ENCODE measurements at places on chromosomes 6 and 20. TPM values are rescaled to one million over a fixed set of nuclear protein-coding genes. Genes with fewer than 3 reads are reported as not detected.

DNA sequence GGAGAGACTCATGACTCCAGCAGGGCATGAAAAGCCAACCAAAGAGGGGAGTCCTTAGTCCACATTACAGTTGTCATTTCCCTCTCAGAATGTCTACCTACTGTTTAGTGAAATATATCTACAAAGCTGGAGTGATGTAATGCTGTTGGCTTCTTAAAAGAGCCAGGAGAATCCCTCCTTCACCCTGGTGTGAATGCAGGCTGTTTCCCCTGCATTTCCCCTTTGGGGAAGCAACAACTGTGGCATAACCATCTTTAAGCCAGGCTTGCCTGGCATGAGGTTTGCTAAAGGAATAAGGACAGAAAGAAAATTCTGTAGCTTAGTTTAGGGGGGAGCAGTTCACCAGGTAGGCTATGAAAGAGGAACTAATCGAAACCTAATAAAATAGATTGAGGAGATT is 129.5 kb downstream of the CRYBG1 start:
- no peak for DNase-seq

DNA sequence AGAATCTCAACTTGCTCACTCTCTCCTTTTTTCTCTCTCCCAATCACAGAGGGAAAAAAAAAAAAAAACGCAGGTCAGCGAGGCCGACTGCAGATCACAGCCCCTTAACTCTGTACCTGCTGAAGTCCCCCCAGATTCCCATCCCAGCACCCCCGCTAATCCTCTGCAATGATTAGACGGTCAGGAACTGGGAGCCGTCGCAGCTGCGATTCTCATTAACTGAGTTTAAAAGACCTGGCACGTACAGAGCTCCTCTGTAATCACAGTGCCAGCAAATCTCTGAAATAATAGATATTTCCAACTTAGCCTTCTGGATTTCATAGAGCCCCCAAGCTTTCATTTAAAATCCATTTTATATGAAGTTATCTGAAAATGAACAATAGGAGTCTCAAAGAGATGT is 84.4 kb downstream of the ANKRD60 start:
- no peak for DNase-seq

DNA sequence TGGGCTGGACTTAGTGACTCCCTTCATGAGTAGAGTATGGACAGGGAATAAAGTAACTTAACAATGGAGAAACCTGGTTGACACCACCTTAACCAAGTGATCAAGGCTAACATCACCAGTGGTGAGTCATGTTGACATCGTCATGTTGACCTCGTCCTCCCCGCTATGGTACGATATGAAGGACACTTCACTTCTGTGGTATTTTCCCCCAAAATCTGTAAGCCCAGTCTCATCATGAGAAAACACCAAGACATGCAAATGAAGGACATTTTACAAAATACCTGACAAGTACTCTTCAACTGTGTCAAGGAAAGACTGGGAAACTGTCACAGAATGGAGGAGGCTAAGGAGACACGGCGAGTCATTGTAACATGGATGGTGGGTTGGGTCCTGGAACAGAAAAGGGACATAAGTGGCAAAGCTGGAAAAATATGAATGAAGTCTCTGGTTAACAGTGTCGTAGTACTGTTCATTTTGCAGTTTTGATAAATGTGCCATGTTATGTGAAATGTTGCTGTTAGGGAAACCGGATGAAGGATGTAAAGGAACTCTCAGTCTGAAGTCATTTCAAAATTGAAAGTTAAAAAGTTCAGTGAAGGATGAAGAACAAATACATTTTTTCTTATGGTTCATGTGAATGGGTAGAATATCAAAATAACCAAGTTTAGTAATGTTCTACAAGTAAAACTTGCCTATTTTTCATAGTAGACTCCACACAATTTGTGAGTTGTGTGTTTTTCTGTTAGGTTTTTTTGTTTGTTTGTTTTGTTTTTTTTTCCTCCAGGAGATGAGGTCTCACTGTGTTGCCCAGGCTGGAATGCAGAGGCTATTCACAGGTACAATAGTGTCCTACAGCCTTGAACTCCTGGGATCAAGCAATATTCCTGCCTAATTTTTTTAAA is 247.5 kb downstream of the TMEM242 start:
- no peak for DNase-seq

GRCh38 chr6:105001906-105002305 is 45.0 kb downstream of the LIN28B start:
- no peak for DNase-seq

DNA sequence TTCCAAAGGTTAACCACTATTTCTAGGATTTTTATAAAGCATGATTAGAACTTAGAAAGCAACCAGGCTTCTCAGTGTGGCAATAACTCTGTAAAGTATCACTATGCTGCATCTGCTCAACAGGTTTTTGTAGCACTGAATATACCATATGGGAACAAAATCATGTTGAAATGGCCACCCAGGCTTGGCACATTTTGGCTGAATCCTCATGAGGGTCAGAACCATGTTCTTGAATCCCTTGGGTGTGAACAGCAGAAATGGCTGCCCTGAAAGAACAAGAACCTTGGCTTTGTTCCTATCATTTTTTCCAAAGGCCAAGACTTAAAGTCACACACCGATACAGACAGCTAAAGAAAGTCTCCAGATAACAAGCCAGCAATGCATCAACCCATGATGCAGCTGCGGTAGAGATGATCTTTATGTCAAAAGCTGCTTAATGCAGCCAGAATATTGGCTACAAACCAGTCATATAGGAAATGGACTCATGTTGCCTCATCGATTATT is 283.0 kb upstream of the NOX3 start:
- no peak for DNase-seq

The LPA gene
- not detected for total RNA-seq

The KHDC1L gene
- not detected for total RNA-seq

The MSH5 gene
- 1.3 TPM for total RNA-seq

The PRRT1 gene
- 1.0 TPM for total RNA-seq
